Suppressor macrophage treated with lipopolysaccharide for 1 hour (primary cell): ENCODE measurements at places on chromosomes 16 and 17.
A peak's percentile ranks its signal among the peaks of the same experiment; 100 is the strongest.

GRCh38 chr16:66588981-66589713, 9.9 kb downstream of the CMTM2 start:
- peak; percentile 72 for DNase-seq

DNA sequence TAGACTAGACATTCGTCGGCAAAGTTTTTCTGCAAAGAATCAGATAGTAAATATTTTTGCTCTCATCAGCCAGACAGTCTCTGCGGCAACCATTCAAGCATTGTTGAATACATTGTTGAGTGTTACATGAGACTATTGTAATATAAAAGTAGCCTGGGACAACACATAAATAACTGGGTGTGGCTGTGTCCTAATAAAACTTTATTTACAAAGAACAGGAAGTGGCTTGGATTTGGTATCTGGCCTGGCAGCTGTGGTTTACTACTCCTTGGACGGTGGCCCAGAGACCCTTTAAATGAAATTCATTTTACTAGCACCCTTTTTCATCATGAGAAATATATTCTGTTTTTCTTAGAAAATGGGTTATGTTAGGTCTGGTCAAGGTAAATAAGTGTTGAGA, 297.2 kb downstream of the WWOX start:
- peak; percentile 6 for DNase-seq

- DNase-seq = no peak
These were observed 186.2 kb downstream of the SLC39A11 start for GRCh38 chr17:72906306-72906705.

- no peak for DNase-seq
These were observed 77.0 kb downstream of the CDH11 start for GRCh38 chr16:65044873-65045272.
